Head of caudate nucleus (tissue), 42 donors: ENCODE measurements at places on chromosomes 16 and 17.

- no peak for DNase-seq
These were observed 107.7 kb downstream of the SEC14L1 start for GRCh38 chr17:77248216-77249114.

- DNase-seq, result no peak
These were observed 51.8 kb downstream of the SRL start for GRCh38 chr16:4190086-4190485.

GRCh38 chr17:7667656-7668406 lies 17.1 kb downstream of the ATP1B2 start:
- peak; percentile 80 for DNase-seq

DNA sequence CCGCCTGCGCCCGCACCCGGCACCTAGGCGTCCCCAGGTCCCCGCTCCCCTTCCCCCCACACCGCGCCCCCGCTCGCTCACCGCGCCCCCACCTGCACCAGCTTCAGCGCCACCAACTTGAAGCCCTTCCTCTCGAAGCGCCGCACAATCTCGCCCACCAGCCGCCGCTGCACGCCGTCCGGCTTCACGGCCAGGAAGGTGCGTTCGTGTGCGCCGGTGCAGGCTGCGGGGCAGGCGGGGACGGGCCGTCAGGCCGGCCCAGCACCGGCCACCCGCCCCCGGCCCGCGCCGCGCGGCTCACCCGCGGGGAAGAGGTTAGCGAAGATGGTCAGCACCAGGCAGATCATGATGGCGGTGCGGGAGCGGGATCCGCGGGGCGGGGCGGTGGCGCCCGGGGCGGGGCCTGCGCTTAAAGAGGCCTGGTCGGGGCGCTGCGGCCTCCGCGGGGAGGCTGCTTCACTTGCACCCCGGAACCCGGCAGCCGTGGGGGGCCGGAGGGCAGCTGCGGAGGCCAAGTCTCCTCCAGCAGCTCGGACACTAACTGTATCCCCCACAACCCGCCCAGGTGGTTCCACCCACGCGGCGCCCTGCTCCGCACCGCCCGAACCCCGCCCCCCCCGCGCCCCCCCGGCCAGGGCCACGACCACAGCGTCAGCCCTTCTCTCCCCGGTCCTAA lies at the start of gene NME3:
TSS of gene NME3 (minus strand) at position 356 of the 676 bp plus-strand sequence. CDS start at position 347, 9 bp downstream.
- DNase-seq, result peak; percentile 82

GRCh38 chr17:4469552-4469951 lies 29.1 kb upstream of the SPNS2 start:
- no peak for DNase-seq

DNA sequence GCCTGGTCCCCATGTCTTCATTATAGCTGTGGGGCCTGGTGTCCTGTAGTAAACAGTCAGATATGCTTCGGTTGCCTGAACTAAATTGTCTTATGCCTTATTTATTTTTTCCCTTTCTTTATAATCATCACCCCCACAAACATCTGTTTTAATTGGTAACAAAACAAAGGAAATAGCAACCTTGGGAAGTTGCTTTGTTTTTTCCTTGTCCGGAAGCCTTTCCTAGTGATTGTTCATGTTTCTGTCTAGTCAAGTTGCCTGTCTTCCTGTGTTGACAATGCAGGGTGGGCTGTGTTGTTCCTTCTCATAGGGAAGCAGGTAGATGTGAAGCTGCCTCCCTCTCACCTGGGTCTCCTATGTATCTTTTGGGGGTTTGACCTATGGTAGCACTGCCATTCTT lies 16.7 kb downstream of the PGS1 start:
- DNase-seq, result no peak

DNA sequence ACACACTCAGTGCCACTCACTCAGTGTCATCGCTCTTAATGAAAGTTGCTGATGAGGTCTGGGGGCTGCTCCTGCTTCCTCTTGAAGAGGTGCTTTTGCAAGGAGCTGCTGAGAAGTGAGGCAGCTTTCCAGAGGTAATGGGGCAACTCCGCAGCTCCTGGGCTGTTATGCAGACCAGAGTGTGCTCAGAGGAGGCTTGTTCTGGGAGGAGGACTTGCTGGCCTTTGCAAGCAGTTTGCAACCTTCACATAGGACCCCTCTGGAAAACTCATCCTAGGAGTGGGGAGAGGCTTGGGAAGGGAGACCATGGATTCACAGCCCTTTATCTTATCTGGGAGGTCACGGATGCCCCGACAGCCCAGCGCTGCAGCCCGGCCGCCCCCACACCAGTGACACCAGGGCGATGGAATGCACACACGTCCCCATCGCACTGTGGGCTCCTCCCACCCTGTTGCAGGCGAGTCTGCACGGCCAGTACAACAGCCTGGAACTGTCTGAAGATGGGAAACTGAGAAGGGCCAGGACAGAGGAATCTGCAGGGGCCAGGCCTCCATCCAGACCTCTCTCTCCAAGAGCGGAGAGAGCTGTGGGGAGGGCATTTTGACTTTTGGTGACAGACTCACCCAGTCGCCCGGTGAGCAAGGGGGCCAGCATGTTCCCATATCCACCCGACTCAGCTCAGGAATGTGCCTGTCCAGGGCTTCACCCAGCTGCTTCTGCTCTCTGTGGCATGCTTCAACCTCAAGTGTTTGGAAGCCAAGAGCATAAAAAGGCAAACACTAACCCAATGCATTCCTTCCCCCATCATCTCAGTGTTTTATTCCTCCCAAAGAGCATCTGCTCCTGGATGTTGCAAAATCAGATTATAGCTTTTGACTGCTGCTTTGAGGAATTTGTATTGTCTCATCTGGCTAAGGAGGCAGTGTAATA lies 78.6 kb upstream of the ZNF469 start:
- no peak for DNase-seq

DNA sequence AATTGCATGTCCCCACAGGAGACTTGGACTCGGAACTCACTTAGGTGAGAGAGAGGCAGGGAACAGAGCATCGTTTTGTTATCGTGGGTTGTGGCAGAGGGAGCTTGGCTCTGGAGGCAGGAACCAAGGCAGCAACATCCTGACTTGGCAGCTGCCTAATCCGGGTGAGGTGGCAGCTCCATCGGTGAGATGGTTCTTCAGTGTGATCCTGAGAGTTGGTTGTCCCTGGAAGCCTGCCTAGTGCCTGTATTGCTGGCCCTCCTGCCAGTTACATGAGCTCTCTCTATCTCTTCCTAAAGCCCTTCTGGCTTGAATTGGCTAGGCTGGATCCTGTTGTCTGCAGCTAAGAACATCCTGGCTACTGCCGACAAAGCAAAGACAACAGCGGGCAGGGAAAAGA lies 19.9 kb upstream of the SEC14L1 start:
- DNase-seq, result peak; percentile 56

GRCh38 chr16:78813661-78814311 lies 714.3 kb downstream of the WWOX start:
- no peak for DNase-seq

- no peak for DNase-seq
These were observed 8.2 kb upstream of the DHX8 start for GRCh38 chr17:43475494-43476089.

- DNase-seq, result no peak
These were observed 29.0 kb downstream of the GLG1 start for GRCh38 chr16:74577882-74578366.

GRCh38 chr17:11598274-11599221 lies at the start of gene DNAH9:
Gene DNAH9 (plus strand): TSS chr17:11598470. CDS start chr17:11598499, 29 bp downstream.
- peak; percentile 94 for DNase-seq

DNA sequence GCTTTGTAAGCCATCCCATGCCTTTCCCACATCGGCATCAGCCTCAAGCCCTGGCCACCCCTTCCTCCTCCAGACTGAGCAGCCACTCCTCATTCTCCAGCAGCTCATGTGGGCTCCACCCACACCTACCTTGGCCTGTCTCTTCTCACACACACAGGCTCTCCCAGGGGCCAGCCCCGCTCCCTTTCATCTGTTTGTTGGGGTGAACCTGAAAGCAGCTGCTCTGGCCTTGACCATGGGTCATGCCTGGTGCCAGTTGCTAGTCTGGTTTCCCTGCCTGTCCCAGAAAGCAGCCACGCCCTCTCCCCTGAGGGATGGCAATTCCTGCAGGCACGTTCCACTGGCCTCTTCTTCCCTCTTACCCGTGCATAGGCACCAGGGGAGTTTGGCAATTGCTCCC lies 11.4 kb upstream of the TMEM238L start:
- DNase-seq, result no peak
